CD8-positive, alpha-beta T cell (primary cell): ENCODE measurements at places on chromosomes 2 and 18.

GRCh38 chr2:37623971-37624900, 47.2 kb downstream of the CDC42EP3 start:
- peak; percentile 68 for DNase-seq

GRCh38 chr2:225996462-225996828, 596.9 kb downstream of the NYAP2 start:
- DNase-seq, result no peak

GRCh38 chr2:110679337-110679707, 1.5 kb upstream of the BUB1 start:
- peak; percentile 12 for DNase-seq

DNA sequence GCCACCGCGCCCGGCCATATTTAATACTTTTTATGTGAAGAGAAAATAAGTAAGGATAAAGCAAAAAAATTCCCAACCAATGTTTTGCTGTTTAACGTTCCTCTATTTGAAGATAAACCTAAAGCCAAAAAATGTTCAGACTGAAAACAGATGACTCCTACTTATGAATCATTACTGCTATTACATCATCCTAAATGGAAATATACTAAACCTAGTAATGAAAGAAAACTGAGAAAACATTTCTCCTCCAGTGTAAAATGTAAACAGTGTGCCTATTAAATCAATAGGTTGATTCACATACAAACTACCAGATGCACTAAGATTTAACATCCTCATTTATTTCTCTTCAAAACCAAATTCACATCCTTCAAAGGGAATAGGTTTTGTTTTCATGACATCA, 43.5 kb downstream of the CWC22 start:
- no peak for DNase-seq
